Stimulated activated naive CD8-positive, alpha-beta T cell treated with anti-CD3 and anti-CD28 coated beads, Interleukin-15, amount 100 ng/mL, for 72 hours (primary cell): ENCODE measurements at places on chromosomes 7 and 10.

DNA sequence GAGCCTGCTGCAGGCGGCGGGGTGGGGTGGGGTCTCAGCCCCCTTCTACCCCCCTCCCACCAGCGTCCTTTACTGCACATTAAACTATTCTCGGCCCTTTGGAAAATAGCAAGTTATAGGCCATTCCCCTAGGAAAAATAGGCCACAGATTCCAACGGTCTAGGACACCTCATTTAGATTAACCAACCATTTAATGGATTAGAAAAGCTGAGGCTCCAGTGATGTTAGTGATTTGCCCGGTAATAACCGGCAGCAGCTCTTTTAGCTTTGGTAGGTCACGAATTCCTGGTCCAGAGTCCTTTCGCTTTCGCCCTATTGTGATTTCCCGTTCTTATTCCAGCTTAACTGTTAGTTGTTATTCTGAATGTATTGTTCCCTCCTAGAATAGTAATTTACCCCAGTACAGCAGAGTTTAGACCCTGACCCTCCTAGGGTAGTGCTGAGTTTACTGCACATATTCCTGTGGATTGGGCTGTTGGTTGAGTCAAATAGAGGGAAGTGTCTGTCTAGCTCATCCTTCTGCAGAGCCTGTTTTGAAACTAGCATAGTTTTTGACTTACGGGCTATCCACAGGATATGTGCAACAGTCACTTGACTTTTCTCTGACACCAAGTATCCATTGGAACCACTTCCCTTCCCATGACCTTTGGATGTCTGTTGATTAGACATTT lies 754 bp downstream of the GSTO1 start:
- DNase-seq: peak; percentile 29

DNA sequence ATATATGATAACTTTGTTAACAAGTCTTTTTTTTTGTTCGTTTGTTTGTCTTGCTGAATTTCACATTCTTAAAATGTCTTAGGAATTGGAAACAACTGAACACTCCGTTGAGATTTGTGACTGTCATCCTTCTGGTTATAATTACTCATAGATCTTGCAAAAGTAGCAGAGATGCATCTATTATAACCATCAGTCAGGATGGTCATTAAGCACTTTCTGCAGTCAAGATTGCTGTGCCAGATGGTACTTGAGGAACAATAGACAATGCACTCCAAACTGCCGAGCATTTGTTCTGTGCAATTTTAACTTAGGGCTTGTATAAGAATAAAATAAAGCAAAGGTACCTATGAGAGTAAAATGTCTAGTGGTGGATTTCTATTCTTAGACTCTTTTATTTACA lies 710.1 kb upstream of the KCND2 start:
- no peak for DNase-seq

- DNase-seq: no peak
Measured at GRCh38 chr7:45240273-45240771, 82.7 kb downstream of the RAMP3 start.

DNA sequence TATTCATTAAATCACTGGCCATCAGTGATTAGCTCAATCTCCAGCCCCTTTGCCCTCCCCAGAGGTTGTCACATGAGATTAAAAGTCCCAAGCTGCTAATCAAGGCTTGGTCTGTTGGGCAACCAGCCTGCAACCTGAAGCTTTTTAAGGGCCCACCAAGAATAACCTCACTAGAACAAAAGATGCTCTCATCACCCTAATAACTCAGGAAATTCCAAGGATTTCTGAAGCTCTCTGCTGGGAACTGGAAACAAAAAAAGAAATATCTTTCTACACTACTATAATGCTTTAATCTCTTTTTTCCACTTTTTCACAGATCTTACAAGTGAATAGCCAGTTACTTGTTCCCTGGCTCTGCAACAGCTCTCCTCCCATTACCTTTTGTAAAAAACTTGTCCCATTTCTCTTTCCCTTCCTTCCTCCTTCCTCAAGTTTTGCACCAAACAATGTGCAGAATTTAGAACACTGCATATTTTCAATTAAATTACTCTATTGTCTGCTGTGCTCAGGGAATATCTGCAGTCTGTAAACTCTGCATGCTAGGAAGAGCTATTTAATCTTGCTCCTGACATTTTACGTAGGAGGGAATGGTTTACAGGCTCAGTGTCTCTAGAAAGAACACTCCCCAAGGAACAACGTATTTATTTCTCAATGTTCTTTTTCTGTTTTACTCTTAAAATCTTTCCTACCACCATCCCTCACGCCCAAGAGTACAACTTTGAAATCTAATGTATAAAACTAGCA lies 169.1 kb downstream of the IMMP2L start:
- no peak for DNase-seq

GRCh38 chr7:17320102-17320497 lies 21.6 kb downstream of the AHR start:
- DNase-seq: no peak

DNA sequence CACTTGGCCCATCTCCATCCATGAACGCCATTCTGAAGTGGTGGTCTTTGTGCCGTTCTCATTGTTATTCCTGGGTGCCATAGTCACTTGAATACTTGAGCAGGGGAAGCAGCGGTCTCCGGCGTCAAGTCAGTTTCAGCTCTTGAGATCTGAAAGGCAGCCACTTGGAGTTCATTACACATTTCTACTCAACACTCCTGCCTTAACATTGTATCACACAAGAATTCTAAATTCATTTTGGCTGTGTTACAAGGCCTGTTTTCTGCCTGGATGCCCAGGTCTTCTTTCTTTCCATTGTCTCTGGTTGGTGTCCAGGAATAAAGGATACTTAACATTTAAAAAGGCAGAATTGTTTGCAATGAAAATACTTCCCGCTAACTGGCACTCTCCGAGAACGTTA lies 69.0 kb upstream of the RAB11FIP2 start:
- no peak for DNase-seq

- no peak for DNase-seq
Measured at GRCh38 chr10:96743988-96744585, 23.8 kb upstream of the PIK3AP1 start.

- no peak for DNase-seq
Measured at GRCh38 chr10:107443326-107443725, 278.8 kb upstream of the SORCS1 start.

GRCh38 chr7:1961701-1962276 lies 271.0 kb downstream of the MAD1L1 start:
- peak; percentile 73 for DNase-seq

DNA sequence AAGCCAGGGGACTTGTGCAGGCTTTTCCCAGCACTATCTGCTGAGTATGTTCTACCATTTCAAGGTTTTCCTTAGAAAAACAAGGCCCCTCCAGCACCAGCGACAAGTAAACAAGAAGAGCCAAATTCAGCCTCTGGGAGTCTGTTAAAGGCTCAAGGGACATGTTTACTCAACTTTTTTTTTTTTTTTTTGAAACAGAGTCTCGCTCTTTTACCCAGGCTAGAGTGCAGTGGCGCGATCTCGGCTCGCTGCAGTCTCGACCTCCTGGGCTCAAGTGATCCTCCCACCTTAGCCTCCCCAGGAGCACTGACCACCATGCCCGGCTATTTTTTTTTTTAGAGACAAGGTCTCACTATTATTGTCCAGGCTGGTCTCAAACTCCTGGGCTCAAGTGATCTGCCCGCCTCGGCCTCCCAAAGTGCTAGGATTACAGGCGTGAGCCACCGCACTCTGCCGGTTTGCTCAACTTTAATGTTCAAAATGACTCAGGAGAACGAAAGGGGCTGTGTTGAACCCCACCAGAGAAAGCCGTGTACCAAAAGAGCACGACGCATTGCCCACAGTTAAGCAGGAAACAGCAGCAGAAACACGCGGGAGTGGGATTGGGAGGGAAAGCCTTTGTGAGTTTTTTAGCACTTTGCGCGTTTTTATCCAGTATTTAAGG lies 772 bp downstream of the PRDX3 start:
- peak; percentile 35 for DNase-seq

DNA sequence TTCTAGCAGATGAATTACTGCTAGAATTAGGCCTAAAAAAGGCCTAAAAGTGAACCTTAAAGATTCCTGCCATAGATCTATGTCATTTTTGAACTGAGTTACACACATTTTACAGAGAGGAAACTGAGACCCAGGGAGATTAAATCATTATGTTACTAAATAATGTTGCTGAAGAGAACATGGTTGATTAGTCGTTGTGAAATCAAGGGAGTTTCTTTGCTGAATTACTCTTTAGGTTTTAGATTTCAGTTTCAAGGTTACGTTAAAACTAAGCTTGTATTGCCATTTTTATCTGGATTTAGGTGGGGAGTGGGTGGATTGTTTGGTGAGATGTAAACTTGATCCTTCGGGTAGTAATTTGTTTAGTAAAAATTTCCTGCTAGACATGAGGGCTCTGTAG lies 21.3 kb downstream of the CDK14 start:
- DNase-seq: no peak

GRCh38 chr7:30041526-30042269 lies 13.5 kb downstream of the PLEKHA8 start:
- DNase-seq: no peak

- DNase-seq: no peak
Measured at GRCh38 chr10:70055550-70055949, 2.9 kb downstream of the MACROH2A2 start.

DNA sequence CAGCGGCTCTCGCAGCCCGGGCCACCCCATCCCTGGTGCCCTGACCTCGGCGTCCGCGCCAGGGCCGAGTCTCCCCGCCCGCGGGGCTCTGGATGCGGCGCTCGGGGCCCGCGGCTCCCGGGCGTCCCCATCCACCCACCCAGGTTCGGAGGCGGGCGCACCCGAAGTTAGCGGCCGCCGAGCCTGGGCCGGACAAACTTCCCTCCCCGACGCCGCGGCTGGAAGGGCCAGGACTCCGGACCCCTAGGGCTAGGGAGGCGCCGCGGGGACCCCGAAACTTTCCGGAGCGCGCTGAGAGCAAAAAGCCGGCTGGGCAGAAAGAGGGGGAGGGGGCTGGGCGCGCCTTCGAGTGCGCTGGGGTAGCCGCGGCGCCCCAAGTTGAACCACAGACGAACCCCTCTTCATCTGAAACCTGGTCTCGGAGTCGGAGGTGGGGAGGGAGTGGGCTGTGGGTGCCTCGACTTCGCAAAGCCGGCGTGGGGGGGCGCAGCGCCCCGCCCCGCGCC lies 3.7 kb upstream of the ELFN1 start:
- DNase-seq: peak; percentile 11

GRCh38 chr10:95782318-95782717 lies 26.4 kb downstream of the ENTPD1 start:
- DNase-seq: no peak

DNA sequence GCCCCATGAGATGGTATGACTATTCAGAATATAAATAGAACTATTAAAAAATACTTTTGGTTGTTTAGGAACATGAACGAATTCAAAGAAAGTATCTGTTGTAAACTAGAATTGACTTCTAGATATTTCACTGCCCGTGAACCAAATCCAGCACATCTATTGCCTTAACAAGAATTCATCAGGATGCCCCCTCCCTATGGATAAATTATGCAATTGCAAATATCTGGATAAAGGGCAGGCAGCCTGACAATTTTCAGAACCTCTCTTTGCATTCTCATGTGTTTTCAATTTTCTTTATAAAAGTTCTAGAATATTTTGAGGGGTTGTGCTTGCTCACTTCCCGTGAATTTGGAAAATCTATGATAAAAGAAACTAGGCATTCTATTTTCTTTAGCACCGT lies 822.1 kb upstream of the SORCS1 start:
- DNase-seq: no peak

- no peak for DNase-seq
Measured at GRCh38 chr7:24113506-24113905, 170.5 kb upstream of the NPY start.

- peak; percentile 28 for DNase-seq
Measured at GRCh38 chr10:123995461-123996131, 97.8 kb downstream of the CHST15 start.

GRCh38 chr7:801940-802381 lies 30.3 kb upstream of the SUN1 start:
- no peak for DNase-seq

- DNase-seq: no peak
Measured at GRCh38 chr10:6170638-6171037, 32.1 kb upstream of the PFKFB3 start.

DNA sequence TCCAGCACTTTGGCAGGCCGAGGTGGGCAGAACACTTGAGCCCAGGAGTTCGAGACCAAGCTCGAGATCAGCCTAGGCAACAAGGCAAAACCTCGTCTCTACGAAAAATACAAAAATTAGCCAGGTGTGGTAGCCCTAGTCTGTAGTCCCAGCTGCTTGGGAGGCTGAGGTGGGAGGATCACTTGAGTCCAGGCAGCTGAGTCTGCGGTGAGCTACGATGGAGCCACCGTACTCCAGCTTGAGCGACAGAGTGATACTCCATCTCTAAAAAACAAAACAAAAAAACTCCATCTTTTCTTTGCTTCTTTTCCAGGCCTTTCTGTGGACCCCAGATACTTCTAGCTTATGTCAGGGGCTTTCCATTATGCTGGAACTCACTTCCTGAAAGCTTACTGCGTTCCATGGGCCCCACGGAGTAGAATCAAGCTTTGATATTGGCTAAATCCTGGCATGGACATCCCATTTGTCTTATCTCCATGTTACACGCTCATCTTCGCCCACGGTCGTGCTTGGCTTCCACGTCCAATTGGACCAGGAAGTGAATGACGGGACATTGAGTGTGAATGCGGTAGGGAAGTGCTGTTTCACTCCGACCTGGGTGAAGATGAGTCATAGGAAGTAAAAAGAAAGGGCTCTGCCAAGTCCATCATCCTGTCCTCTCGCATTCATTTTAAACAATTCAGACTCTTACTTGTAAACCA lies 45.7 kb downstream of the FAM171A1 start:
- DNase-seq: no peak

GRCh38 chr10:103683851-103684250 lies 171.5 kb downstream of the SH3PXD2A start:
- DNase-seq: no peak

DNA sequence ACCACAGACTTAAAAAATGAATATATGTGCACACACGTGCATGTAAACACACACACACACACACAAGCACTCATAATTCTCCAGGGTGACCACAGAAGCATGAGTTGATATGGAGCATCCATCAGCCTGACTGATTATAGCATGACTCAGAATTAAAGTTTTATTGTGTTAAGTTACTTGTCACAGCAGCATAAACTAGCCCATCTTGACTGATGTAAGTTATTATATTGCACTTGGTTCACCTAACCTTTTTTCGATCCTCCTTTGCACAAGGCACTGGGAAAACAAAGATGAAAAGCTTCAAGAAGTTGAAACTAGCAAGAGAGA lies 18.8 kb upstream of the SLC35G1 start:
- no peak for DNase-seq

GRCh38 chr10:100433253-100434240 lies 29.3 kb upstream of the WNT8B start:
- DNase-seq: peak; percentile 93

DNA sequence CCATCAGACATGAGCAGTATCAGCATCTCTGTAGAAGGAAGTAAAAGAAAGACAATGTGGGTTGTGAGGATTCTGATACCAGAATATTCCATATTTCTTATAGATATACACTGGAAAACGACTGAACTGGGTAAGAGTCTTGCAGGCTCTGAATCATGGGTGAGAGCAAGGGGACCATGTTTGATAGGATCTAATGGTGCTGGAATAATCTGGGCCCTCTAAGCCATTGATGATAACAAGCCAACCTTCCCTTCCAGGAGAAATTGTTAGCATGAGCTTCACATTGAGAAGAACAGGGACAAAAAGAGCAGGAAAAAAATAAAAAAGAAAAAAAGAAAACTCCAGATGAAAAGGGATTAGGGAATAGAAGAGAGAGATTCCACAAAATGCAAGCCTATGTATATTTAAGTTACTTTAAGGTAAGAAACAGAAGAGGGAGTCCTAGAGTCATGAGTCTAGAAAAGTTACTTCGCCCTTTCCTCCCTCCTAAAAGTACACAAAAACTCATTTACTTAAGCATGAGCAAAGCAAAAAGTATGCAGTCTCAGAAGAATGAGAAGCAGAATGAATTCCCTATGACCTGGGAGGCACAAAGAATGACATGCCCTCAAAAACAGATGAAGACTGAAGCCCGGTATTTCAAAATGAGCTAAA lies 181.9 kb downstream of the TMEM26 start:
- DNase-seq: no peak
